ENCODE measurements at places on chromosomes 3 and 15.

DNA sequence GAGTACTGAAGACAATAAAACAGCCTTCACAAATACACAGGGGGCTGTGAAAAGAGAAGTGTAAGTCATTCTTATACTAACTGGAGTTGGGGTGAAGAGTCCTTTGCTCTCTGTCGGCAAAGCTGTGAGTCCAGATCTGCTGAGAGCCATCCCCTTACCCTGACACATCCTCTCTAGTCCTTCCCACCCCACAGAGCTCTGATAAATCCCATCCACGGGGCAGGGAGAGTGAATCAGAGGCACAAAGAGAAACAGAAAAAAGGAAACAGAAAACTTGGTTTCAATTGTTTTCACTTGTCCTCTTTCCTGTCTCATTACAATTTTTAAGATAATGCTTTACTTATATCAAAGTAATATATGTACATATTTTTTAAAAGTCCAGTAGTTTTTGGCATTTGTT, 18.2 kb upstream of the ZNF639 start:
- no peak for DNase-seq

DNA sequence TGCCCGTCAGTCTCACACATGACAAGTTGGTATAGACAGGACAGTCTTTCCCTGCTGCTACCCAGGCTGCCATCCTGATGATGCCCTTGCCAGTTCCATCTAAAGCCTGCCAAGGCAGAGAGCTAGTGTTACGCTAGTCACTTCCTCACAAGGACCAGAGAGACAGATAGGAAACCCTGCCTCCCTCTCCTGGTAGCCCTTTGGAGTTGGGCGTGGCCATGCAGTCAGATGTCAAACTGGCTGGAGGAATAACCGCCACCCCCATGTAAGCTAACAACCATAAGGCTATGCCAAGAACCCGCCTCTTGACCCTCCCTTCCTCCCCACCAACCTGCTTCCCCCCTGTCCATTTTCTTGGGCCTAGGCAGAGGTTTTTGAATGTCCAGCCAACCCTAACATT, 2.8 kb downstream of the TMEM115 start:
- DNase-seq, result no peak

GRCh38 chr3:119305286-119305685, 11.1 kb downstream of the ARHGAP31 start:
- no peak for DNase-seq

DNA sequence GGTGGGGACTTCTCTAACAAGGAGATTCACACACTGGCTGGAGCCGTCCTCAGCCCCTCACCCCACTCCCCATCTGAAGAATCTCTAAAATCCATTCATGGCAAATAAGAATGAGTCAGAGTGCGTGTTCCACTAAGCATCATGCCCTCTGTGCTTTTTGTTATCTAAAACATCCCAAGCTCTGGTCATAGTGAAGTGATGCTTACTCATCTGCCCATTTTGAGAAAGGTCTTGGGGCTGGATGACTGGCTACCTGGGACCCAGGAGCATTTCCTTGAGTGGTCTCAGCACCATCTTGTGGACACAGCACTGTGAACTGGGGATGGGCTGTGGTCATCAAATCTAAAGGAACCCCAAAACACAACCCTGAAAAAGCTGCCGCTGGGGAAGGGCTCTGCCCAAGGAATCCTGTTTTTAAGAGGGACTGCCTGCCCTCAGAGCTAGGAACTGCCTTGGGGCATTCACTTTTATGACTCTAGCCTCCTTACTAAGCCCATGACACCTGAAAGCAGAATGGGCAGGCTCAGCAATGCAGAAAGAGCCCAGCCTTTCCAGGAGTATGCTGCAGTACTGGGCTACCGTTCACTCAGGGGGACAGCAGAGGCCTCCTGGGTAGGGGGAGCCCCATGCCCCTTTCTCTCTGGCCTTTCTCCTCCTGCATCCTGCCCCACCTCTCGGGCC, 53.5 kb downstream of the ZBTB38 start:
- no peak for DNase-seq

DNA sequence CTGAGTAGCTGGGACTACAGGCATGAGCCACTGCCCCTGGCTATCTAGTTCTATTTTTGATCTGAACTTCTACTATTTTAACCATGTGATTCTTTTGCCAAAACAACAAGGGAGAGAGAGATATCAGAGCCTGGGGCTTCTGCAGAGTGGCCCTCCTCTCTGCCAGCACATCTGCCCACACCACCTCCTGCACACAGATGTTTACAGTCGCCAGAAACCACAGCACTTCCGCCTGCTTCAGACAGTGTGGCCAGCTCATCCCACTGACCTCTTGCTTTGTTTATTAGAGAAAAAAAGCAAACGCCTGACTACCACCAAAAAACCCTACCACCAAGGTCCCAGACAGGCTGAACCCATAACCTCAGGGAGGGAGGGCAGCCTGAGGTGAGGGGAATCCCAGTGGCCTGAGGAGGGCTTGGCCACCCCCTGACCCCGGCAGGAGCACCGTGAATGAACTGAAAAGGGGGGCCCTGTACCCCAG, 85.9 kb upstream of the ABHD2 start:
- no peak for DNase-seq

DNA sequence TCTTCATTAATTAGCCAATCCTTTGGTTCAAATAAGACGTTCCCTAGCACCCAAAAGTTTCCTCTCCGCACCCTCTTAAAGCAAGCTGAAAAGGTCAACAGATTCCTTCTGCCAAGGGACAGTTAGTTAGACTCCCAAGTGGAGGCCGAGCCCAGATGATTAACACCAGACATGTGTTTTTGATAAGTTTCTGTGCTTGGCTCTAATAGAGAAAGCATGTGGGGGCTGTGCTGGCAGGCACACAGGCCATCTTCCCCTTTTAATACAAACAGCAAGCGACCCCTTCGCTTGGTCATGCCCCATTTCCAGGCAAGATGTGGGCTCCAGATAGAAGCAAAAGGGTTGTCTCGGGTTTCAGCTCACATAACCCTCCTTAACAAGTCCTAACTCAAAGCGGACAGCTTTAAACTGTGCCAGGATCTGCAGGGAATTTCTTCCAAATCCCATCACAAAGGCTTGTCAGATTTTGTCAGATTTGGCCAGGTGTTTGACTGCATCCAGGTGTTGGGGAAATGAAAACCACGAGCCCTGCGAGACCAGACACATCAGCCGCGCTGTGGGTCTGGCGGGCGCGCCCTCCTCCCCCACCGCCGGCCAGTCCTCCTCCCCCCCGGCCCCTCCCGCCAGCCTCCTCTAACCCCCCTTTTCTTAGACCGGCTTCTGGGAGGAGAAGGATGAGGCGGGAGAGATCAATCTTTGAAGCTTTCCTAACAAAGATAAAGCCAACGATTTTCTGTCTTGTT, 3.3 kb downstream of the HES1 start:
- no peak for DNase-seq

DNA sequence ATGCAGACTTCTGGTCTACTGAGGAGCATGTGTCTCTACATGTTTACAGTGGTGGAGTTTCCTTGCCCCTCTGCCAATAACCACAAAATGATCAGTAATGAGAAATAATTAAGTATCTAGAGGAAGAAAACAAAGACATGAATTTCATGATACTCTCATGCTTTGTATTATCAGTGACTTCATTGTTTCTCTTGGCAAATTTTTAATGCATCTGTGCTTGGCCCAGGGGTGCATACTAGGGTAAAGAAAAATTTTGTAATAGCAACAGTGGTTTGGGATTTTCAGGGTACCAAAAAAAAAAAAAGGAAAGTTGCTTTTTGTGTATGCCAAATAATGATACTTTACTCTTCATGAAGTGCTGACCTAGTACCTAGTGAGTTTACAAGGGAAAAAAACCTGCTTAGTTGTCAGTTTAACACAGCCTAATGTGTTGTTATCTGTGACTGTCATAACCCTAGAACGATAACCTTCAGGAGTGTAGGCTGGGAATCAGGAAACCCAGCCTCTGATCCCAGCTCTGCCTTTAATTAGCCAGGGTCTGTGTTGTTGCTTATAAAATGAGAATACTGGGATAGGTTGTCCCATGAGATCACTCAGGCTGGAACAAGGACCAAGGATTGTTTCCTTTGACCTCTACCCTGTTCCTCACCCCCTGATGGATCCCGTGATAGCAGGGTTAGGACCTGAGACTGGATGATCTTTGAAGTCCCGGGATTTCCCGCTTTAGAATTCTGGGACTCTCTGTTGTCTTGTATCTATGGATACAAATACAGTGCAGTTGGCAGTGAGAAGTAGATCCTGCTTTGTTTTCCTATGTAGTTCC, 117.5 kb downstream of the CMSS1 start:
- no peak for DNase-seq

DNA sequence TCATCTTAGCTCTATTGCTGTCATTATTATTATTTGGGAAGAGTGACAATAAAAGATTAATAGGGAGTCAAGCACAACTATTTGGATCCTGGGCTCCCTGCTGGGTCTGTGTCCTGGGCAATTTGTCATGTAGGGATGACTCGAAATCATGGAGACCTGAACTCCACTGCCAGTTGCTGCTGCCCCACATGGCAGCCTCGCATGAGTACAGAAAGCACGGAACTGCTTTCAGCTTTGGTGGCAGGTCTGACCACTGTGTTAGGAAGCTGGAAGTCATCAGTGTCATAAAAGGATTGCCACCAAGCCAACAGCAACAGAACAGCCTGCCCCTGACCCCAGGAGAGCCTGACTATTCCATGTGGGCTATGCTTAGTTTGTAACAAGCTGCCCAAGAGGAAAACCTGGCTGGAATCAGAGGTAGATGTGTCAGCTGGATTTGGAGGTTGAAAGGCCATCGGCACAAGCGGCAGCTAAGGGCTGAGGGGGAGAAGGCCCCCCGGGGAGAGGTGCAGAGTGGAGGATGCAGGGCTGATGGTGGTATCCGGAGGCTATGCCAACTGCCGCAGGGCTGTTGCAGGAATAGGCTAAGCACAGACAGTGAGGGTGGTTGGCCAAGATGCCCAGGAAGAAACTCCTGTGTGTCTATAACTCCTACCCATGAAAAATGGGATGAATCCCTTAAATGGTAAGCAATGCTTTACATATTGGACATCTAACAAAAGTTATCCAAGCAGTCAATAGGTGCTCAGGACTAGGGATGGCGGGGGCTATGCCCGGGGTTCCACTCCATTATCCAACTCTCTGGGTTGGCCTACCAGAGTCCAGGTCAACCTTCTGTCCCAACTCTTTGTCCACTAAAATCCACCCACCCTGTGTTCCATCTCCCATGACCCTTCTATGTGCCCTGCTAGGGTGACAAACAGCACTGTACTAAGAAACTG, 291.6 kb downstream of the ADAMTS17 start:
- no peak for DNase-seq

DNA sequence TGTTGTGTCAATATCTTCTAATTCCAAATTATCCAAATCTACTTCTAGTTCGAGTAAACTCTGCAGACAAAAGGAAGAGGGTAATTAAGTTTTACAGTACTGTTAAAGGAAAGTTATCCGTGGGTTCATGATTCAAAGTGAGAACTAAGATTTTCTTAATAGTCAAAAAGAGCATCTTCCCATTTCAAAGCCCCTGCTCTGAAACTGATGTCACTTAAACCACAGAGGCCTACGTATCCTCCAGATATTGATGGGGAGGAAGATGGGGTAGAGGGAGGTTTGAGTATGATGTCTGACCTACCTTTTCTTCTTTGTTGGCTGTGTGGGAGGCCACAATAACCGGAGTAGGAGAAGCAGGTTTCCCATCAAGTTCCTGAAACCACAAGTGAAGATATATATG, 14.1 kb downstream of the MRPS22 start:
- DNase-seq, result no peak

DNA sequence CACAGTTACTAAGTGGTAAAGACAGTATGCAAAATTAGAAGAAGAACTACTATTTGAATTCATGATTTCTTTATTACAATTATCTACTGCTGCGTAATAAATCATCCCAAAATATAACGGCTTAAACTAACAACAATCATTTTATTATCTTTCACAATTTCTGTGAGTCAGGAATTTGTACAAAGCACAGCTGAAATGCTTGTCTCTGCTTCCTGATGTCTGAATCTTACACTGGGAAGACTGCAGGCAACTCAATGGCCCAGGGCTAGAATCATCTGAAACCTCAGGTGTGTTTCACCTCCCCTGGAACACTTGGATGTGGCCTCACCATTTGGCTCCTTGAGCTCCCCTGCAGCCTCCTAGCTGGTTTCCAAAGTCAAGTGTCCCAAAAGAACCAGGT, 145.1 kb downstream of the MAGI1 start:
- no peak for DNase-seq

DNA sequence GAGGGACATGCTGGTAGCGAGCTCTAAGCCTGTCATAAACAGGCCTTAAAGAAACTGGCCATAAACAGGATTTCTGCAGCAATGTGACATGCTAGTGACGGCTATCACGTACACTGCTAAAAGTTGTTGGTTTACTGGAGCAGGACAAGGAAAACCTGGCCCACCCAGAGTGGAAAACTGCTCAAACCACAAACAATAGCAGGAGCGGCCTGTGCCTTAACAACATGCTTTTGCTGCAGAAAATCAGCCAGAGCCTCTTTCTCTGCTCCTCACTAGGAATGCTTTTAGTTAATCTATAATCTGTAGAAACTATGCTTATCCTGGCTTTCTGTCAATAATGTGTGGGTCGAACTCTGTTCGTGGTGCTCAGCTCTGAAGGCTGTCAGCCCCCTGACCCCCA, 202.9 kb upstream of the UBE3A start:
- no peak for DNase-seq

DNA sequence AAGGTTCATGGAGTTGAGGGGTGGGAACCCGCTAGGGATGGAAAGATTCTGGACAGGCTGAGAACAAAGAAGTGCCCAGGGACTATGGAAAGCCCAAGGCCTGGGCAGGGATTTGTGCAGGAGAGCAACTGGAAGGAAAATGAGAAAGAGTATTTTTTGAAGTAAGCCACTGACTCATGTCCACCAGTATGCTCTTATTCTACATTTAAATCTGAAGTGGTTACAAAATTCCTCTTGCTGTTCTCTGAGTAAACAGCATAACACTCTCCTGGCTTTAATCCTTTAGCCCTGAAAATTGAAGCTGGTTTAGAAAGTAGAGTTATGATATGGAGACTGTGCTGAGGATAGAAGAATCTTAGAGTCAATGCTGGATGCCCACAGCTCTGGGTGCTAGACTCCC, 165.2 kb downstream of the ISL2 start:
- no peak for DNase-seq

GRCh38 chr3:124409650-124410275, 320.5 kb upstream of the UMPS start:
- no peak for DNase-seq

GRCh38 chr3:14810801-14811661, 7.7 kb upstream of the FGD5 start:
- no peak for DNase-seq

GRCh38 chr3:66362541-66362941, 138.3 kb downstream of the LRIG1 start:
- DNase-seq, result no peak

DNA sequence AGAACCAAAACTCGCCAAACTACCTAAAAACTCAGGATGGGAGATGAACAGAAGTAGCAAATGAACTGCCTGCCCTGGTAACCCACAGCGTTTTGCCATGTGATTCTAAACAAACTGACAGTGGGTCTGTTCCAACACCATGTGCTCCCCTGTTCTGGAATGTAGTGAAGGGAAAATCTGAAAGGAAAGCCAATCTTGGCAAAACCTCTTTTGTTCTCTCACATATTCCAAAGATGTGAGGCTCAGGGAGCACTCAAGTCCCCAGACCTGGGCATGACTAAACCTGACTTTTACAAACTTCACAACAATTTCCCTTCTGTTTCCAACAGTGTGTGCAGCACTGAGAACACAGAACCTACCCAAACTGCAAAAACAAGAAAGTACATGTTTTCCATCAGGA, 116.1 kb downstream of the IMPG2 start:
- no peak for DNase-seq

- DNase-seq, result no peak
These were observed 29.5 kb downstream of the GLB1 start for GRCh38 chr3:33067484-33067883.
